ENCODE measurements at places on chromosomes 7 and 10. TPM values are rescaled to one million over a fixed set of nuclear protein-coding genes. Genes with fewer than 3 reads are reported as not detected.

GRCh38 chr7:48279420-48279819 lies 108.2 kb downstream of the ABCA13 start:
- no peak for DNase-seq

GRCh38 chr7:156640949-156641485 lies 443 bp downstream of the RNF32 start:
- DNase-seq = peak; percentile 54

Gene MACC1
- 0.24 TPM for total RNA-seq

DNA sequence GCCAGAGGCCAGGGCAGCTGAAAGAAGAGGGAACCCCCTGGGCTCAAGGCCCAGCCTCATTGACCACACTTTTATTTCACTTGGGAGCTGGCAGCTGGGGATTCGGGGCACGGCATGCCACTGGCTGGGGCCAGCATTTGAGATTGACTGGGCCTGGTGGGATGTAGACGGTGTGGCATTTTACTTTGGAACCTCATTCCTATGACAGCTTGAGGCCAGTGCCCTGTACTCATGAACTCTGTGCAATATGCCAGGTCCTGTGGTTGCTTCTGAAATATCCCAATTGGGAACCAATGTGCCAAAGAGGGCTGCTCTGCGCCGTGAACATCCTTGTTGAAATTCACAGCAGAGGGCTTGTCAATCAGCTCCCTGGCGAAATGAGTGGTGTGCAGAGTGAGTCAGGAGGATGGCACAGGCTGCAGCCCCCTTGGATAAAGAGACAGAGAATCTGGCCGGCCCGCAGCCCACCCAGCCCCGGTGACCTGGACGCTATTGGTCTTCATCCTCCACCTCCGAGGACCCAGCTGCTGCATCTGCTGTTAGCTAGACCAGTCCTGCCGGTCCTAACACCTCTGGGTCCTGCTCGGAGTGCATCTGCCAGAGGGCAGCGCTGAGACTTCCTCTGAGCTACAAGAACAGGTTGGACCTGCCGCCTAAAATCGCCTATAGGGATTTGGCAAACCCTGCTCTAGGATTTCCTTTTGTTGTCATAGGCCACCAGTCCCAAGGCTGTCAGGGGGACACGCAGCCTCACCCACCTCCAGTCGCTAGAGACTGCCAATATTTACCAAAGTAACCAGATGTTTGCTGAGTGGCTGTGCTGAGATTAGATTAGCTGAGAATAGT lies 58.0 kb downstream of the PRKAG2 start:
- DNase-seq = no peak

Gene PTF1A
- not detected for total RNA-seq

Gene SLC18A3
- not detected for total RNA-seq

Gene PHKG1
- total RNA-seq = 0.39 TPM

Gene HDAC9
- 21.1 TPM for total RNA-seq

GRCh38 chr10:28679581-28680357 lies 2.4 kb downstream of the BAMBI start:
- DNase-seq = peak; percentile 59

Gene CADPS2
- 1.5 TPM for total RNA-seq

Gene CLCN1
- not detected for total RNA-seq

Gene ADAM8
- total RNA-seq = 3.8 TPM

- no peak for DNase-seq
Observed at GRCh38 chr10:88890681-88891381, 10.8 kb downstream of the STAMBPL1 start.

Gene AGR3
- not detected for total RNA-seq

DNA sequence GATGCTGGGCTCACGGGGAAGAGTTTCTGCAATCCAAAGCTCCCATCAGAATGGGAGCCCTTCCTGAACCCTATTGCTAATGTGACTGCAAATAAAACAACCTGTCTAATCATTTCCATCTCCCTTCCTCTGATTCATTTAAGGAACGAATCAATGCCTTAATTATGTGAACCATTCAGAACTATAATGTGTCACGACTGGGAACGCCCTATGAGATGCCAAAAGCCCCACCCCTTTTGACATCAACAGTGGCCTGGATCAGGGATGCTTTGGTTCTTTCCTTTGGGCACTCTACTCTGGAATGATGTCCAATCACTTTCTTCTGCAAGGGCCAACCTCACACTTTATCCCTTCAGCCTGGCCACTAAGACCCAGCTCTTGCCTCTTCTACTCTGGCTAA lies 195.4 kb upstream of the AOAH start:
- DNase-seq = no peak

GRCh38 chr10:79404231-79404609 lies 41.2 kb downstream of the ZCCHC24 start:
- DNase-seq = peak; percentile 93

DNA sequence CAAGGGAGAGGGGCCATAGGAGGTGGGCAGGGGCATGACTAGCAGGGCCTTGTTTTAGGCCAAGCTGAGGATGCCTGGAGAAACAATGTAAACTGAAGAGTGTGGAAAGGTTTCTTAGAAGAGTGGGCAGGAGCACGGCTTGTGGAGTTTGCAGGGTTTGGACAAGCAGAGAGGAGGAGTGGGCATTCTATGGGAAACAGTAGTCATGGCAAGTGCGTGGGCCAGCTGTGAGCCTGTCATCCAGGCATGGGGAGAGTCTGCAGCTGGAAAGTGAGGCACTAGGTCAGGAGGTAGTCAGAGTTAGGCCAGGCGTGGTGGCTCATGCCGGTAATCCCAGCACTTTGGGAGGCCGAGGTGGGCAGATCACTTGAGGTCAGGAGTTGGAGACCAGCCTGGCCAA lies 130.1 kb downstream of the SH3PXD2A start:
- no peak for DNase-seq

Gene RTKN2
- 9.9 TPM for total RNA-seq

- no peak for DNase-seq
Observed at GRCh38 chr7:120819861-120820260, 38.1 kb downstream of the TSPAN12 start.

- DNase-seq = no peak
Observed at GRCh38 chr10:124874-125273, 10.4 kb upstream of the ZMYND11 start.

DNA sequence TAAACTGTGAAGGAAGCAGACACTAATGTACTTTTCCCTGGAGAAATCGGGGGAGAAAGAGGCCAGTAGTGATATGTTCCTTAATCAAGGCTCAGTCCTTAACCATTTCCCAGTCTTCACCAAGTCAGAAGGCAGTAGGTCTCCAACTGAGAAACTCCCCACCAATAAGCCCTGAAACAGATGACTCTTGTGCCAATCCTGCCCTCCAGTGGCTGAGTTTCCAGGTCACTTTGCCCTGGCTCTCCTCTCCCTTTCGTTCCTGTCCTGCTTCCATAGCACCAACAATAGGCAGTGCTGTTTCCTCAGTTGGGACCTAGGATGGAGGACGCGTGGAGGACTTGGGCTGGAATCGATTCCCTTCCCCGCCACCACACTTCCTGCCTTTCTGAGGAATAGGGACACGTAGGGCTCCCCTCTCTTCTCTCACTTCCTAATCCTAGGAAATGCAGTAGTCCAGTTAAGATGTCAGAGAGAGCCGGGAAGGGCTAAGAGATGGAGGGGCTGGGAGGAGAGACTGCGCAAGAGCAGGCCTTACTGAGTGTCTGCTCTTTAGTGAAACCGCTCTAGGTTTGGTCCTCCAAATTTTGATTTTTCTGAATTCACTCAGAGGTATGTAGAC lies 23.4 kb downstream of the ATOH7 start:
- peak; percentile 69 for DNase-seq

DNA sequence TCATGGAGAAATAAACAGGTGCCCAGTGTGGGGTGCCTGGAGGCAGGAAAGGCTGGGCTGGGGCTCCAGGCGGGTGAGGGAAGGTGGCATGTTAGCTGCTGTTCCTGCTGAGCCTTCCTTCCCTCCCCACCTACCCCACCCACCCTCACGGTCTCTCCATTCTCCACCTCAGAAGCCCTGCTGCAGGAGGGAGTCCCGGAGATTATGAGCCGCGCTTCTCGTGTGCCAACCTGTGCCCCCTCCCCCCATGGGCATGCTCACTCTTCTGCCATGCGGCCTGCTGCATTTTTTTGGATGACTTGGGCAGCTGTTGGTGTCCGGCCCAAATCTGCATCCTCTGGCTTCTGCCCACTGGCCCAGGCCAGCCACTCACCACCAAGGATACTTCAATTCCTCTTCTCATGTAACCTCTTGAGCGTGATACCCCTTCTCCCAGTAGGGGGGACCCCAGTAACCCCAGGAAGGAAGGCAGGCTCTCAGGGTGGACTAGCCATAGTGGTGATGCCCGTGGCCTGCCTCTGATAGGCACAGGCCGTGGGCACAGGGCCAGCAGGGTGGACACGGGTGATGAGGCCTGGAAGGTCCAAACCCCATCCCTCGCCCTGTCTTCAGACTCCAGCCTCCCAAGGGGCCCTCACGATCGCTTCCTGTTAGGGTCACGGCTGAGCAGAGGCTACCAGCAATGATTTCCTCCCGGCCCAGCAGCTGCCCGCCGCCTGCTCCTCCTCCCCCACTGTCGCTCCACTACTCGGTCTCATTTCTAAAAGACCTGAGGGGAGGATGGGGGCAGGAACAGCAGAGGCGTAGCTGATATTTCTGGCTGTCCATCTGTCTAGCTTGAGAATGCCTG lies 27.8 kb downstream of the UNC5B start:
- peak; percentile 79 for DNase-seq

- no peak for DNase-seq
Observed at GRCh38 chr7:4071370-4072058, 610.6 kb upstream of the FOXK1 start.

GRCh38 chr7:121521711-121522400 lies 125.7 kb upstream of the FAM3C start:
- DNase-seq = no peak

Gene JCAD
- 0.49 TPM for total RNA-seq

DNA sequence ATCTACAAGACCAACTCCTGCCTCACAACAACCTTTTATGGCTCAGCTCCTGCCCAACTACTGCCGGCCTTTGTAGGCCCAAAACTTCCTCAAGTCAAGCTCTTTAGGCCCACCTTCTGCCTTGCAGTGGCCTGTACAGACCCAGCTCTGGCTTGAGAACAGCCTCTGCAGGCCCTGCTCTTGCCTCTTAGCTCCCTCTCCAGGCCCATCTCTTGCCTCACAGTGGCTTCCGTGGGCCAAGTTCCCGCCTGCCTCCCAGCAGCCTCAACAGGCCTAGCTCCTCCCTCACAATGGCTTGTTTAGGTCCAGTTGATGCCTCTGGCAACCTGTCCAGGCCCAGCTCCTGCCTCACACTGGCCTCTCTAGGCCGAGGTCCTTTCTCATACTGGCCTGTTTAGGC lies 32.4 kb upstream of the VKORC1L1 start:
- no peak for DNase-seq

DNA sequence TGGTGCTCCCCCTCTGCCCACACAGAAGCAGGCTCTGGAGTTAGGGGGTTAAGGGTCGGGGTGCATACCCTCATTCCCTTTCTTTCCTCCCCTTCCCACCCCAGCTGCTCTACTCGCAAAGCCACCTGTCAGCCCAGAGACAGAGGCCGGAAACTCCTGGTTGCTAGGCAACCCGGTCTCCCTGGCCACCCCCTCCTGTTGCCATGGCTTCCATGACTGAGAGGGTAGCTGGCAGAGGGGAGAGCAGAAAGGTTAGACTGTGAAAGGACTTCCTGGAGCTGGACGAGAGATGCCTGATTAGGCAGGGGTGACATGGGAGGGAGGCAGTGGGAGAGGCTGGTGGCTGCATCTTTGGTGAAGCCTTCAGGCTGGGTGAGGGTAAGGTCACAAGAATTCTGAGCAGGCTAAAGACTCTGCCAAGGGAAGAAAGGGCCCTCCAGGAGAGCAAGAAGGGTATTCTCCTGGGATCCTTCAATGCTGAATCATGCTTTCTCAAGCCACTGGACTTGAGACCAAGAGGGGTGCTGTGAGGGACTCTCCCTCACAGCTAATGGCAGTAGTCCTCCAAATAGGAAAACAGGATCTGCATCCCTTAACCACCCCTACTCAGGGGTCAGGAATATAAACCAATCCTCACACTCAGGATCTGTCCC lies 5.4 kb downstream of the PSD start:
- DNase-seq = no peak

GRCh38 chr10:126214021-126214420 lies 174.3 kb downstream of the ADAM12 start:
- no peak for DNase-seq

Gene COBL
- not detected for total RNA-seq

Gene NEUROD6
- total RNA-seq = not detected

Gene HOXA11
- total RNA-seq = 1.4 TPM

GRCh38 chr7:12801107-12801506 lies 113.7 kb downstream of the ARL4A start:
- DNase-seq = no peak

DNA sequence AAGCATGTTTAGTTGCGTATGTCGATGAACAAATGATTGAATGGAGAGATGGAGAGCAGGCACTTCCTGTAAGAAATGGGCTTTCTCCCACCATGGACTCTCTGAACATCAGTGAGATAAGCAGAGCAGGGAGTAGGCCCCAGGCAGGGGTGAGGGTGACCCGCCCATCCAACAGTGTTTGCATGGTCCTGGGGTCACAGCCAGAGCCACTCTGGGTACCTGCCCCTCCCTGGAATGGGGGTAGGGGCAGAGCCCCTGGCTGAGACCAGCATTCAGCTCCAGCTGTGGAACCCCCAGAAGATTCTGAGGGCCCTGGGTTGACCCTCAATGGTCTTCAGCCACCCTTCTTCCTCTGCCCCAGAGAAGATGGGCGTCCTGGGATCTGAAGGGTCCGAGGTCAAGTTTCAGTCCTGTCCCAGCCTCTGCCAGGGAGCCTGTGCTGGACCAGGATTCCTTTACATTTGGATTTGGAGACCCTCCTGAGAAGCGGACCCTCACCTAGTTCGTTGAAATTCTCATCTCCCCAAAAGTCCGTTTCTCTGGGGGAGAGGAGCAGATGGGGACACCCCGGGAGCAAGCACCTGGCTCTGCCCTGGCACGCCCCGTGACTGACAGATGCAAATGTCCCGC lies 2.4 kb upstream of the FGF8 start:
- no peak for DNase-seq

GRCh38 chr10:103517234-103518085 lies 24.0 kb downstream of the NEURL1 start:
- DNase-seq = no peak

GRCh38 chr10:116733566-116733965 lies 8.8 kb downstream of the HSPA12A start:
- no peak for DNase-seq

DNA sequence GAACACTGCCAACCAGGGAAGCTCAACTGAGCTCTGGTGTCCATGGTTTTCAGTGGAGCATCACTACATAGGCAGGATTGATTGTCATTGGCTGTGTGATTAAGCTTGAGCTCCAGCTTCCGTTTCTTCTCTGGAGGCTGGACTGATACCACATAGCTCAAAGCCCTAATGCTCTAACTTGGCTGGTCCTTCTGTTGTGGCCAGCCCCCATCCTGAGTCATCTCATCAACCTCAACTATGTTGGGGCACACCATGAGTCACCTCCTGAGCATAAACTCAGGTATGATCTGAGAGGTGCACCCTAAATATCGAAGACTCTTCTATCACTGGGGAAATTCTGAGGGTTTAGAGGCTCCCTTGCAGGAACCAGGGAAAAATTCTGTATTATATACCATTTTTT lies 114.5 kb upstream of the INHBA start:
- DNase-seq = peak; percentile 89

Gene TFEC
- total RNA-seq = not detected

Gene FZD8
- 2.2 TPM for total RNA-seq

All from RPMI7951 (cell line).